AG09319 (cell line): ENCODE measurements at places on chromosomes 11 and 22.

DNA sequence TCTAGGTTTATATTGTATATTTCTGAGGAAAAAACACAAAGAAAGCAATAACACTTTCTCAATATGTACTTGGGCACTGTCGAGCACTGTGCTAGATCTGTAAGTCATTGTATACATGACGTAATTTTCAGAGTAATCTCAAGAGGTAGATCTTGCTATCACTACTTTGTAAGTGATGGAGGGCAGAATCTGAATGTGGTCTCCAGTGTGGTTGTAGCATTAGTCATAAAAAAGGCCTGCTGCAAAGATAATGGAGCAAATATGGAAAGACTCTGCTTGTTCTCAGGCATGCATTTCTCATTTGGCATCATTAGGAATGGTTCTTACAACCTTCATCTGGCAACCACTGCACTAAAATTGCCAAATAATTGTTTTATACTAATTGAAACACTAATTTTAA lies 419.8 kb upstream of the CCDC179 start:
- no peak for DNase-seq

- DNase-seq, result peak; percentile 25
These were observed 15.5 kb upstream of the RASD2 start for GRCh38 chr22:35524966-35525686.

GRCh38 chr11:134244593-134244992 lies 8.6 kb downstream of the THYN1 start:
- DNase-seq, result no peak

GRCh38 chr11:28142724-28143123 lies 34.5 kb downstream of the METTL15 start:
- no peak for DNase-seq

DNA sequence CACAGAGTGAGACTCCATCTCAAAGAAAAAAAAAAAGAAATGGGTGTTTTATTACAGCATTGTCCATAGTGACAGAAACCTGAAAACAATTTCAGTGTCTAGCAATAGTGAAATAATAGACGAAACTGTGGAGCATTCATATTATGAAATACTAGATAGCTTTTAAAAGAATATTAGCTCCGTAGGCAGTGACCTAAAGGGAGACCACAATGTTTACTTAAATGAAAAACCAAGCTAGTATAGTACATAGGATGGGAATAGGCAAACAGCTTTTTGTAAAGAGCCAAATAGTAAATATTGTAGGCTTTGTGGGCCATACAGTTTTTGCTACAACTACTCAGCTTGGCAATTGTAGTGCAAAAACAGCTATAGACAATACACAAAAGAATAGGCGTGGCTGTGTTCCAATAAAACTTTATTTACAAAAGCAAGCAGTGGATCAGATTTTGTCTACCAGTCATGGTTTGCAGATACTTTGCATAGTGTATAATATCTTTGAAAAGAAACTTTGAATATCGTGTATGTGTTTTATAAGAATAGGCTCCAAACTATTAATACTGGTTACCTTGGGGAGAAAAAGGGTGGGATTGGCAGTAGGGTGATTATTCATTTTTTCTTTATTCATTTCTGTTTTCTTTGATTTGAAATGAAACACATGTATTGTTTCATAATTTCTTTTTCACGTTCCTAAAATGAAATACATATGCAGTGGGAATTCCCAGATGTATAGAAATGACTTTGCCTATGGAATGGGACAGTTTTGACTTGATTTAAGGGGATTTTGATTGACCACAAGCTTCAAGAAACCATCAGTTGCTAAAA lies 50.7 kb downstream of the PRR5L start:
- no peak for DNase-seq

DNA sequence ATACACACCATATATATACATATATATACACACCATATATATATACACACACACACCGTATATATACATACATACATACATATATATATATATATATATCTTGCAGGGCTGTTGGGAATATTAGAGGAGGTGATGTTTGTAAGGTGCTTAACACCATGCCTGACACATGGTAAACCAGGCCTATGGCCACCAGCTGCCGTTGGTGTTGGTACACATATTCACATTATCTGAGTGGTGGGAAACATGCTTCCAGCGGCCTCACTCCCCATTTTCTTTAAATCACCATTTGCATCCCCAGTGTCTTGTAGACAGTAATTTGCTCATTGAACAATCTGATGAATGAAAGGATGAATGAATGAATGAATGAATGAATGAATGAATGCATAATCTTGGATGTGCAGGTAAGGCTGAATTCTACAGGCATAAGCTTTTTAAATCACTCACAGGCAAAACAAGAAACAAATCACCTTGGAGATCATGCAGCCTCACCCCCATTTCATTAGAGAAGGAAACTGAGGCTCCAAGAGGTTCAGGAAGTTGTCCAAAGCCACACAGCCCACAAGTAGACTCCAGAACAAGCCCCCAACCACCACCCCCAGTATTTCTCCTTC lies 527.8 kb downstream of the MIAT start:
- DNase-seq, result no peak

DNA sequence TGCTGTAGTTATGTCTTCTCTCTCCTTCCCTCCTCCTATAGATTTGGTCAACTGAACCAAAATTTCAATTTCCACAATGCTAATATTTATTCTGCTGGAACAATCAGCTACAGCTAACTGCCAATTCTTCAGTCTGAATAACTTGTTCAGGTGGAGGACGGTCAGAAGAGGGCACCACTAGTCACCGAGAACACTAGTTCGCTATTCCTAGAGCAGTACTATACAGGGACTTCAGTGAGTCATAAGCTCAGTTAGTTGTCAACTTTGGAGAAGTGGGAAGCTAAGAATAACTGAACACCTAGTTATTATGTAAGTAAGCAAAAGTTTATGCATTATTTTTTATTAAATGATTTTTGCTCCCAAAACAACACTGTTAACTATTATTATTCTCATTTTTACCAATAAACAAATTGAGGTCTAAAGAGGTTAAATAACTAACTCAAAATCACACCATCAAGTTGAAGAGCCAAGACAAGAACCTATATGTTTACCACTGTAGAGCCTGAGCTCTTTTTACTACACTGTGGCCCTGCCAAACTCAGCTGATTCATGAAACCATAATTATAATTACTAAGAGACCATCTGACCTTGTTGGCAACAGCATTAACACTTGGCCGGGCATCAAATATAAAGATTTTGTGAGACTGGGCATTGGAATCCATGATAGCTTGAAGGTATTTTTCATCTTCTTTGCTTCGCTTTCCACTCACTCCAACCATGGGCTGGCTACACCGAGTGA lies 59.0 kb downstream of the CEP57 start:
- no peak for DNase-seq

GRCh38 chr11:77302752-77303151 lies 1.3 kb upstream of the GDPD4 start:
- no peak for DNase-seq

GRCh38 chr11:46366661-46367161 lies 14.8 kb upstream of the MDK start:
- DNase-seq, result no peak

- DNase-seq, result no peak
These were observed 45.0 kb upstream of the FIBIN start for GRCh38 chr11:26948881-26949280.

DNA sequence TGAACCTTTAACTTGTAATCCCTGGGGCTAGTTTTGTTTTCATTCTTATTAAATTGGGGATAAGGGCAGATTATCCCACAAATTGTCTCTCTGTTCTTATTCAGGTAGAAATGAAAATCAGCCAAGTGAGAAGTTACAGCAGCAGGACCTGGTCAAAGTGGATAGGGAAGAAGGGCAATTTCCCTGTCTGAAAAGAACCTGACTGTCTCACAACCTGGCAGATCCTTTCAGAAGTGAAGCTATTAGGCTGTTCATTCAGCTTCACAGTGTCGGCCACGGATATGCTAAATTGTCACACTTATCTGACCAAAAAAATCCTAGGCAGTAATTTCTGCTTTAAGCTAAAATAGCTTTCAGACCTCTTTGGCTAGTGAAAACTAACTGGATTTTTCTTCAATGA lies 712.6 kb upstream of the ANO5 start:
- DNase-seq, result no peak

- no peak for DNase-seq
These were observed 261.4 kb upstream of the POU2AF2 start for GRCh38 chr11:110984147-110984546.
